ENCODE measurements at places on chromosomes 1 and 21. TPM values are rescaled to one million over a fixed set of nuclear protein-coding genes. Genes with fewer than 3 reads are reported as not detected.

The KCNT2 gene
- total RNA-seq, result not detected

The RGS13 gene
- total RNA-seq, result not detected

The COPA gene
- 127 TPM for total RNA-seq

The VHLL gene
- not detected for total RNA-seq

The FCER1G gene
- 1.1 TPM for total RNA-seq

The OR2AK2 gene
- total RNA-seq, result not detected

The SIM2 gene
- not detected for total RNA-seq

The PTPN22 gene
- total RNA-seq, result 71.6 TPM

The C1QA gene
- total RNA-seq, result not detected

The WNT2B gene
- total RNA-seq, result not detected

The TRIM46 gene
- total RNA-seq, result 7.3 TPM
